ENCODE measurements at places on chromosomes 7 and 10.

GRCh38 chr10:29522061-29522855, 112.5 kb downstream of the SVIL start:
- DNase-seq = no peak

GRCh38 chr7:103915680-103916357, 73.6 kb downstream of the RELN start:
- no peak for DNase-seq

DNA sequence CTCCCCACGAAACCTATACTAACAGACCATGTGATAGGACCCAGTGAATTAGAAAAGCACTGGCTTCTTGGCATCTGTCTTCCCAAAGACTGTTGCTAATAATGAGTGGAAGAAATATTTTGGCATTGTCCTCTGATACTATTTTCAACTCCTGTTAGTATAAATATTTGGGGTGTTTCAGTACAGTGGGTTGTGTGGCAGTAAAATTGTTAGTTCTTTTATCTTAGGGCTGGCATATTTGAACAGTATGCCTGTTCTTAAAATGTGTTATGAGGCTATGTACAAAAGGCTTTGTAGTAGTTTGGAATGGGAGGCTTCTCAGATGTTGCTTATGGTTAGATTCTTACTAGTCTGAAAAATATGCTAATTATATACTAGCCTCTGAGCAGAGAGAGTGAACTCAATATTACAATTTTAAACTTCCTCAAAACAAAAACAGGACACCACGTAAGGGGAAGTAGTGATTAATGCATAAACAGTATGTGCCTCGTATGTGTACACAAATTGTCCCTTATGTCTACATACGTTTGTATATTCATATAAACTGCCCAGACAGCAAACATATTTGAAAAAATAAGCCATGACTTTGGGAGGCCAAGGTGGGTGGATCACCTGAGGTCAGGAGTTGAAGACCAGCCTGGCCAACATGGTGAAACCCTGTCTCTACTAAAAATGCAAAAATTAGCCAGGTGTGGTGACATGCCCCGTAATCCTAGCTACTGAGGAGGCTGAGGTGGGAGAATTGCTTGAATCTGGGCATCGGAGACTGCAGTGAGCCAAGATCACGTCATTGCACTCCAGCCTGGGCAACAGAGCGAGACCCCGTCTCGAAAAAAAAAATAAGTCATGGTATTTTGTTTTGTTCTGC, 115.4 kb downstream of the ARID5B start:
- no peak for DNase-seq

- DNase-seq = no peak
These were observed 5.2 kb downstream of the CCNY start for GRCh38 chr10:35341521-35341920.

- no peak for DNase-seq
These were observed 70.4 kb downstream of the HERPUD2 start for GRCh38 chr7:35624299-35625186.

DNA sequence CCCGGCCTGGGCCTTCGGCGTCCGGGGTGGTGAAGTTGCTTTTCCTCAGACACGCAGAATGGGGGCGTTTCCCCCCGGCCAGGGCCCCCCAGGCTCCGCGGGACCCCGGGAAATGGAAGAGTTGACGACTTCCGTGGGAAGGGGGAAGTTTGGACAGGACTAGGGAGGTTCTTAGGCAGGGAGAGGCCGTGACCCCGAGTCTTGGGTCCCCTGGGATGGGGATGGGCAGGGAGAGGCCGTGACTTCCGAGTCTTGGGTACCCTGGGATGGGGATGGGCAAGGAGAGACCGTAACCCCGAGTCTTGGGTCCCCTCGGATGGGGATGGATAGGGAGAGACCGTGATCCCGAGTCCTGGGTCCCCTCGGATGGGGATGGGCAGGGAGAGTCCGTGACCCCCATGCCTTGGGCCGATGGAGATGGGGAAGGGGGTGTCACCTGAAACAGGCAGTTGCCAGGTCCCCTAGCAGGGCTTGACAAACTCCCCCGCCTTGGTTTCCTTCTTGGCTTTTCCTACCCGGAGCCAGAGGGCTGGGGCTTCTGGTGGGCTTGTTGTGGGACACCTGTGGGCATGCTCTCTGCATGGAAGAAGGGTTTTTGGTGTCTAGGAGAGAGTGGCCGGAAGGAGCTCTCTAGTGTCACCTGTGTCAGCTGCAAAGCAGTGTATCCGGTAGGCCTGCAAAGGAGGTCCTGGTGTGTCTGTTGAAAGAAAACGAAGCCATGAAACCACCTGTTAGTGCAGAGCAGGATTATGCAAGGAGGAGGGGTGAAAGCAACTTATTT, 1.1 kb downstream of the TRRAP start:
- DNase-seq = no peak

DNA sequence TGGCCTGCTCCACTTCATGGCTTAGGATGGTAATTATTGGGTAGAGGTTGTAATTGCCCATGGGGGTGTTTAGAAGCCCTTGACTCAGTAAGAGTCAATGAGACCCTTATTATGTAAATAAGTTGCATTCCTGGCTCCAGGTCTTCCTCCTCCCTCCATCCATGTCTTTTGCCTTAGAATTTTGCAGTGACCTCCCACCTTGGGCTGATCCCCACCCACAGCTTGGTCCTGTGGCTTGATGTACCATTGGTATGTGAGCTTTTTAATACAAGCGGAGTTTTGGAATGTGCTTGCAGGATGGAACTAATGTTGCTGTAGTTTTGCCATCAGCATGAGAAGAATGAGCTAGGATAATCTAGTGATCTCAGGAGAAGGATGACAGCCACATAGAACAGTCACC, 73.2 kb upstream of the DGKI start:
- no peak for DNase-seq

DNA sequence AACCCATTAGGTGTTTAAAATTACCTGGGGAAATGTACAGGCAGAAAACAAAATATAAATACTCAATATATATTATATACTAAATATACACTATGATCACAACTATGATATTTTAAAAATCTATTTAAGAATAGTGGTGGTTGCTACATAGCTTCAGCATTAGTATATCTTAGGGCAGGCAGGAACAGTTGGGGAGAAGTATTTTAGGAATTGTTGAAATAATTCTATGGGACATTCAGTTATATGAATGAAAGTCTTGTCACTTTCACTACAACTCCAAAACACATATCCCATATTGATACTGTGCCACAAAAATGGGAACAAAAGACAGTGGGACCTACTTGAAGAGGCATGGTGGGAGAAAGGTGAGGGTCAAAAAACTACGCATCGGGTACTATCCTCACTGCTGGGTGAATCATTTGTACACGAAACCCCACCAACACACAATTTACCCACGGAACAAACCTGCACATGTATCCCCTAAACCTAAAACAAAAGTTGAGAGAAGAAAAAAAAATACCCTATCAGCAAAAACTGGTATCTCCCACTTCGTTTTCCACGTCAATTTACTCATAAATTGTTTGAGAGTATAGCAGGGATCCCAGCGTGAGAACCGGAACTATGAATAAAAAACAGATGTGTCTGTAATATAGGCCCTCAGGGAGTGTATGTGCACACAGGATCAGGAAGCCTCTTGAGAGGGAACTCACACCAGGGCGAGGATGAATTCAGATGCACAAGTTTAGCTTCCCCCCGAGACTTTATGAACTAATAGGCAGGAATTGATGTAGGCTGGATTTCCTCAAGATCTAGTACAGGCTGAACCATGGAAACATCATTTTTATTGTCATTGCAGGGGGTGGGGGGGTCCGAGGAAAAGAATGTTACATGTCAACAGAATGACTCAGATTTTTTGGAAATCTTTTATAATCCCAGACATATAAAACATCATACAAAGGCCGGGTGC, 16.2 kb downstream of the SLC16A12 start:
- DNase-seq = peak; percentile 96

- peak; percentile 3 for DNase-seq
These were observed 157.0 kb downstream of the NEBL start for GRCh38 chr10:20740120-20740519.

DNA sequence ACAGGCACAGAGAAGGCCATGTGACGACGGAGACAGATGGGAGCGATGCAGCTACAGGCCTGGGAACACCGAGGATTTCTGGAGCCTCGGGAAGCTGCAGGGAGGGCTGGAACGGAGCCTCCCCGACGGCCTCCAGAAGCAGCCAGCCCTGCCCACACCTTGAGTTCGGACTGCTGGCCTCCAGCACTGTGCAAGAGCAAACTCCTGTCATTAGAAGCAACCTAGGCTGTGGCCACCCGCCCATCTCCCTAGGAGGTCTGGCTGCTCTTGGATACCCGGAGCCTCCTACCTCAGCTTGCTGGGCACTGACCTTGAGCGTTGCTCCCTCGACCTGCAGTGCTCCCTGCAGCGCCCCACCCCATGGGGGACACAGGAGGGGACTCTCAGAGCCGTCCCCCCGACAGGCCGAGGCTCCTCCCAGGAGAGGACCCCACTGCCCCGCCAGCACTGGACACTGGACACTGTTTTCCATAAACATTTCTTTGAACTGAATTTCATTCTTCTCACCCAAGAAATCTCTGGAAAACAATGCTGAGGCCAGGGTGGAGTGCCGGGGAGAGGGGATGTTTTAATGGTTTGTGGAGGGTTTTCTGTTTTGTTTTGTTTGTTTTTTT, 22.5 kb upstream of the TNRC18 start:
- DNase-seq = no peak

- DNase-seq = no peak
These were observed 22.5 kb downstream of the PRTFDC1 start for GRCh38 chr10:24929904-24930303.

DNA sequence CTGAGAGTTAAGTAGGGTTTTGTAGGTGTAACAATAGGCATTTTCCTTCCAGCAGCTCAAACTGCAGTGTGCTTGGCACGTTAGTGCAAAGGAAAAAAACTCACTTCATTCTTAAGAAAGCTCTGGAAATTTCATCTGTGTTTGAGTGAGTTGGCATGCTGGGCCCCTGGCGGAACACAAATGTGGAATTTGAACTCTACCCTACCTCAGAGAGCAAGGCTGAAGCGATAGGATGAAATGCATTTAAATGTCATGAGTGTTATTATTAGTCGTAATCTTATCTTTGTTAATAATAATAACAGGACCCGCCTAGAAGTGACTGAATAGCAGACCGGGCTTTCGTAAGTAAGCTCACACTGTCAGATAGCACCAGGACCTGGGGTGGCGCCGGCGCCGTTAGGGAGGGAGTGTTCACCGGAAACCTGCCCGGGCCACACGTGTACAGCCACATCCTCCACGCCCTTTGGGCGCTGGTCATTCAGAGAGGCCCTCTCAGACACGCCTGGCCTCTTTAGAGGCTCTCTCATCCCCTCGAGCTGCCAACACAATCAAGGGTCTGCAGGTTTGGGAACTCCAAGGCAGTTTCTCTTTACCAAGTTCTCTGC, 63.5 kb downstream of the GRK5 start:
- DNase-seq = no peak

DNA sequence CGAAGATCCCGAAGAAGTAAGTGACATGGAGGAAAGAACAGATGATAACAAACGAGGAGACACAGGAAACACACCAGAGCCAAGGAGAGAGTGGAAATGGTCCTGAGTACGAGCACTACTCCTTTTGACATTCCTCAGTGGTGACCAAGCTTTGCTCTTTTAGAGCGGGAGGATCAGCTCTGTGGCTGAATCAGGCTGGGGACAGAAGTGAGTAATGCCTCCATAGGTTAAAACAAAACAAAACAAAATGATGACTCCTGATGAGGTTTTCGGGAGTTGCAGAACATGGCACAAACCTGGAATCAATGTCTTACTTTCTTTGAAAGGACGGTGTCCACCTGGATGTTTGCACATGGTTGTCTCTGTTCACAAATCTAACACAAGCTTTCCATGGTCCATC, 30.3 kb upstream of the TCF7L2 start:
- no peak for DNase-seq

- DNase-seq = no peak
These were observed 203.7 kb downstream of the AUTS2 start for GRCh38 chr7:69801729-69802682.

- no peak for DNase-seq
These were observed 32.7 kb upstream of the PFKP start for GRCh38 chr10:3034616-3035015.

GRCh38 chr10:93098816-93099215, 25.1 kb downstream of the CYP26A1 start:
- DNase-seq = no peak

- no peak for DNase-seq
These were observed 1.6 kb upstream of the KNDC1 start for GRCh38 chr10:133158437-133158755.

- DNase-seq = peak; percentile 61
These were observed 1.1 kb downstream of the DENND2A start for GRCh38 chr7:140639366-140640053.

DNA sequence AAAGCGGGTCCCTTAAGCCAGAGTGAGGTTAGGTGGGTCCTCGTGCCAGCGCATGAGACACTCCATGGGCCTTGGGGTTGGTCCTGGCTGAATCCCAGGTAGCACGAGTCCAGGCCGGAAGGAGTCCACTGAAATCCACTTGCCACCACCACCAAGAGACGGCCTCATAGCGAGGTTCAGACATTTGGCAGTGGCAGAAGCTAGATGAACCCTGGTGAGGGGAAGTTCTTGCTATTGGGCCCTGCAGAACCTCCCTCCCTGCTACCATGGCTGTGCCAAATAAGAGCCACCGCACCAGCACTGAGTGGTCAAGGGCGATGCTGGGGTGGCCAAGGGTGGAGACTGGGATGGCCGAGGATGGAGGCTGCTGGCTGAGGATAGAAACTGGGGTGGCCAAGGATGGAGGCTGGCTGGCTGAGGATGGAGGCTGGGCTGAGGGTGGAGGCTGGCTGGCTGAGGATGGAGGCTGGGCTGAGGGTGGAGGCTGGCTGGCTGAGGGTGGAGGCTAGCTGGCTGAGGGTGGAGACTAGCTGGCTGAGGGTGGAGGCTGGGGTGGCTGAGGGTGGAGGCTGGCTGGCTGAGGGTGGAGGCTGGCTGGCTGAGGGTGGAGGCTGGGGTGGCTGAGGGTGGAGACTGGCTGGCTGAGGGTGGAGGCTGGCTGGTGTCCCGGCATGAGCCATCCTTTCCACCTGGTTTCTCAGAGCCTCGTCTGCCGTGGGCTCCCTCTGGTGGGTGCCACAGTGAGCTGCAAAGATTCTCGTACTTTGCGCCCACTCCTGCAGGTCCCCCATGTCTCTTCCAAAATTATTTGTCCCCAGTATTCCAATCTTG, 88.2 kb downstream of the ELFN1 start:
- DNase-seq = no peak

DNA sequence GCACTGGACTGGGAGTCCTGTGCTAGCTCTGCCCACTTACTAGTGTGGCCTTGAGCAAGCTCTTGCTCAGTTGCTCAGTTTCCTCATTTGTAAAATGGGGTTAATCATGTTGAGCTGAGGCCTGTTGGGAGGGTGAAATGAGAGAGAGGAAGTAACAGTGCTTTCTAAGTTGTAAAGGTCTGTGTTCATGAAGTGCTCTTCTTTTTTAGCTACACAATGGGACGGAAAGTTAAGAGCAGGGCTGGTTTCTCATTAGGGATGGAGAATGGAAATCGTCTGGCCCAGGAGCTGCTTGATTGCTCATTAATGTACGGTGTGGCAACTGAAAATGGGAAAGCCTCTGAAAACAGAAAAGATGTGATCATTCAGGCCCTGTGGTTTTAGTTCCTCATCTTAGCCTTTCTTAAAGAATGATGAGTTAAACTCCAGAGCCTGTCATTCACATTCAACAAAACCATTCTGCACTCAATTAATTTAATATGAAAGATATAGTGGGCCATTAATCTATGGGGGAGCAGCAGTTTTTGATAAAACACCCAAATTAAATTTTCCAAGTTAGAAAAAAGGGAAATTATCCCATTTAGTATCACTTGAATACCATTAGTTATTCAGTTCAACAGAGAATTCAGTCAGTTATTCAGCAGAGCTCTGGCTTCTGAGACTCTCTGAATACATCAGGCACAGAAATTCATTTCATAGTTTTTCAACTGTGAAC, 60.5 kb downstream of the SH2D4B start:
- DNase-seq = no peak

- no peak for DNase-seq
These were observed 156.3 kb upstream of the TEX47 start for GRCh38 chr7:88951826-88952225.

Data from fibroblast of skin of left biceps (primary cell).